ENCODE measurements at places on chromosomes 2 and 18. TPM values are rescaled to one million over a fixed set of nuclear protein-coding genes. Genes with fewer than 3 reads are reported as not detected.
A peak's percentile ranks its signal among the peaks of the same experiment; 100 is the strongest.

C1QL2 gene
- total RNA-seq: not detected

DNA sequence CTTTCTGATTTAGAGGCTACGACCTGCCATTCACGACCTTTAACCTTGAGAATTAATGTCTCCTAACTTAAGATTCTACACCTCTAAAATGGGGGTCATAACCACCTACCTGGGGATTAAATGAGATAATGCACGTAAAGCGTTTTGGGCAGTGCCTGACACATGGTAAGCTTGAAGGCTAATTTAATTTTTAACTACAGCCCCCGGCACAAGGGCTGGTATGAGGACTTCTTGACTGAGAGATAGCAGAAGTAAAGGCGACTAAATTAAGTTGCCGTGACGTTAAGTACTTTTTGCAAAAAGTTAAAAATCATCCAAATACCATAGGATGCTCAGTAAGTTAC lies 549 bp downstream of the MRPL35 start:
- peak; percentile 24 for DNase-seq

GRCh38 chr2:72676341-72677025 lies 149.3 kb downstream of the EXOC6B start:
- DNase-seq: peak; percentile 7

- DNase-seq: no peak
These were observed 110.1 kb downstream of the MYO1B start for GRCh38 chr2:191355170-191355758.

GRCh38 chr2:44746856-44747615 lies 194.5 kb upstream of the SIX3 start:
- no peak for DNase-seq

- DNase-seq: peak; percentile 31
These were observed 527.6 kb downstream of the SATB2 start for GRCh38 chr2:198930170-198930569.

- DNase-seq: peak; percentile 84
These were observed 50.7 kb downstream of the SFXN5 start for GRCh38 chr2:73020657-73021370.

DNA sequence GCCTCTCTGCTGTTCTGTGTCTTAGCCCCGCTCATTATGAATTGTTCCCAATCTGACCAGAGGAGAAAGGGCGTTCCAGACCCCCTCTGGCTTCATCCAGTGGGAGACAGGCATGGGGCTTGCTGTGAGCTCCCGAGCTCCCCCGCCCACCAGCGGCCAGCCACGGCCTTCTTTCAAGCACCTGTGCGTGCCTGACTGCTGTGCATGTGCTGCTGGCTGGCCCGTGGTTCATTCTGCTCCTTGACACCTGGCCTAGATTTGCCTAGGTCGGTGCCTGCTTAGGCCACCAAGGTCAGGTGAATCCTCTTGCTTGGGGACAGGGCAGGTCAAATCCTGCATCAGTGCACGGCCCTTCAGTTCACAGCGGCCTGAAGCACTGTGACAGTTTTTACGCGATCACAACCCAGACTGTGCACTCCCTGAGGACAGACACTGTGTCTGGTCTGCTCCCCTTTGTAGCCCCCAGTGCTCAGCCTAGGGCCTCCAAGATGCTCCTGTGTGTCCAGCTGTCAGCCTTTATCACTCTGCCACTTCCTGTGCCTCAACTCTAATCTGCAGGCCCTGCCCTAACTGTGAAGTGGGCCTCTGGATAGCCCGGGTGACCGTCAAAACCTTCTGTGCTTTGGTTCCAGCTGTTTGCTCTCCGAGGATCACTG lies 3.6 kb upstream of the LPIN1 start:
- DNase-seq: no peak

SLC4A5 gene
- total RNA-seq: 0.38 TPM

- DNase-seq: peak; percentile 37
These were observed 117.6 kb upstream of the KLF7 start for GRCh38 chr2:207283356-207283755.

ZDBF2 gene
- 10.2 TPM for total RNA-seq

- DNase-seq: peak; percentile 40
These were observed 47.6 kb downstream of the CCDC85A start for GRCh38 chr2:56231361-56231760.

DNA sequence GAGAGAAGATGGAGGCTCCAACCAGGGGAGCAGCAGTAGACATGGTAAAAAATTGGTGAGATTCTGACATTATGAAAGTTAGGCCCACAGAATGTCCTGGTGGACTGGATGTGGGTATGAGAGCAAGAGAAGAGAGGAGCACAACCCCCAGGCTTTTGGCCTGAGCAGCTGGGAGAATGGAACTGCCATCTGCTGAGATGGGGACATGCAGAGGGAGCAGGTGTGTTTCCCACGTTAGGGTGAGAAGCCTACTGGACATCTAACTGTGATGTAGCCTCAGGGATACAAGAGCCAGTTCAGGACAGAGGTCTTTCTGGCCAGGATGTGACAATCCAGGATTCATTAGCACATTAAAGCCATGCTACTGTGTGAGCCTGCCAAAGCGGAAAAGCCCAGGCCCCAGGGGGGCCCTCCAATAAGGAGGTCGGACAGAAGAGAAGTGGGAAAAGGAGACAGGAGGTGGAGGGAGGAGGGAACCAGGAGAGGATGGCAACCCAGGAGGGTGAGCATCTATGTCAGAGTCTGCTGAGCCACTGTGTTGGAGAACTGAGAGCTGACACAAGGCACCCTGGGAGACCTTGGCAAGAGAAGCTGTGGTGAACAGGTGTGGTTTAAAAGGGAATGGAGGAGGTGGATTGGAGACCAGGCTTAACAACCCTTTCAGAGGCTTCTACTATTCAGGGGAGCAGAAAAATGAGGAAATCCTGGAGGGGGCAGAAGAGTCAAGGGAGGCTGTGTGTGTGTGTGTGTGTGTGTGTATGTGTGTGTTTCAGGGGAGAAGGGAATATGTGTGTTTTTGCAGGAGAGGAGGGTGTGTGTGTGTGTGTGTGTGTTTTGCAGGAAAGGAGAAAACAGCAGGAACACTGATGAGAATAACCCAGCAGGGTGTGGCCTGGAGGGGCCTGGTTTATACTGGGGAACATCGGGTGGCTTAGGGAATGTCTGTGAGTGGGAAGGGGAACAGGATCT lies 10.5 kb downstream of the CYB5A start:
- DNase-seq: no peak

- no peak for DNase-seq
These were observed 57.7 kb downstream of the RNU4ATAC start for GRCh38 chr2:121588357-121588756.

DNA sequence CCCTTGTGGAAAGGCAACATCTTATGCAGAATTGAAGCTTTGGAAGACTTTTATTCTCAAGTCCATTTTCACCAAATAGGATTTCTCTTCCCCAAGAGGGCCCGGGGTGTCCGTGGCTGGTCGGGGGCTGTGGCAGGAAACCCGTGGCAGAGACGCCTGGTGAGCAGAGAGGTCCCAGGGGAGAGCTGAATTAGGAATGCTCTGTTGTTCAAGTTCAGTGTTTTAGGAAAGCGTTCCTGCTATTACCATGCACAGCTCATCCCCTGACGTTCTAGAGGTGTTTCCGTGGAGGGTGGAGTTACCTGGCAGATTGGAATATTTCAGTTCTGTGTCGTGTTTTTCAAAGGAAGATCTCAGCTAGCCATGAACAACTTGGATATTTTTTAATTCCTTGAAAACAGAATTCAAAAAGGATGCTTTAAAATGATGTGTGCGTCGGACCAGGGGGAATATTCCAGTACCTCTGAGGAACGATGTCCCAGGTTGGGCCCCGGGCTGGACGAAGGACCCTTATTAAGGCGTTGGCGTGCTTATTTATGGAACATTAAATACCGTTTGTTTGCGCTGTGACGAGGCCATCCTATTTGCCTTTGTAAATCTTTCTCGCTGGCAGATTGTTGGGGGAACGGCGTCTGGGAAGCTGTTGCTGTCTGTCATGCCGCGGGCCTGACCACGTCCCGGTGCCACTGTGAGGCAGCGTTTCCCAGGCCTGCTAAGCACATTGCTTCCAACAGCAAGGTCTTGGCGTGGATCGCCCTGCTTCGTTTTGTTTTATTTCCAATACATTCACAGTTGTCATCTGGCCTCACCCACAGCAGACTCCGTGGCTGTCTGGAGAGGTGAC lies 8.2 kb downstream of the NFATC1 start:
- DNase-seq: peak; percentile 50

- peak; percentile 47 for DNase-seq
These were observed 551.1 kb downstream of the TNS1 start for GRCh38 chr2:217451666-217452065.

DNA sequence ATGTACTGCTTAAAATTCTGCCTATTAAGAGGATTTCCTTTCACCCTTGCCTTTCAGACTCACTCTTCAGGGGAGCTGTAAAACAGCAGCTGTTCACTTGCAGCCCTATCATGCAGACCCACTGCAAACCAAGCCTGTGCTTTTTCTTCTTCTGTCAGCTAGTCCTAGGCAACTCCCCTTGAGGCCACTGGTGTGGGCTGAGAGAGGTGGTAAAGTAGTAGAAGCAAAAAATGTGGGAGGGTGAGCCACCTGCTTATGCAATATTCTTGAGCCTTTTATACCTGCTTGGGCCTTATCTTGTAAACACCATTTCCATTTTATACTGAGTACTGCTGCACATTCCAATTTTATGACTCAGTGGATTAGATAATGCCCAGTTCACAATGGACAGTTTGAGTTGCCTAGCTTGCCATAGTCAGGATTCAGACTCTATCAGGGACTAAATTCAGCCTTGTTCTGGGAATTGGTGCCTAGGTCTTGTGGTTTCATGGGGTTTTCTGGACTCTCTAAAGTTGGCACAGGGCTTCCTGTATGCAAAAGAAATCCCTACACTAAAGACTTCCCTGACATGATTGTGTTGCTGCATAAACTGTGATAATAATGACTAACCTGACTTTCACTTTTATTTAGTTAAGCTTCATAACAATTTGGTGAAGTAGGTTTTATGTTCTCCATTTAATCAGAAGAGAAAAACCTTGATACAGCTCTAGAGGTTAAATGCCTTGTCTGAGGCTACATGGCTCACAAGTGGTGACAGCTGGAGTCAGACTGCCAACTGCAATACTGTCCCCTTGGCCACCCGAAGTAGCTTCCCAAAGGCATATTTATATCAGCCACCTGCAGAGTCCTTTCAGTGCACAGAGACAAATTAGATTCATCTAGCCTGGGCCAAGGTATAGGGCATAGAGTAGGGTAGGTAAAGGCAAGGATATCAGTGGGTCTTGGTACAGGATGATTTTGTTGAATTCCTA lies 47.4 kb upstream of the KDM3A start:
- DNase-seq: peak; percentile 44

MLPH gene
- 4.7 TPM for total RNA-seq

PSD4 gene
- total RNA-seq: 6.1 TPM

KIF5C gene
- 0.13 TPM for total RNA-seq

GPR75 gene
- total RNA-seq: 2.1 TPM

- peak; percentile 10 for DNase-seq
These were observed 135.7 kb downstream of the GRB14 start for GRCh38 chr2:164485541-164485940.

AKAIN1 gene
- not detected for total RNA-seq

DNA sequence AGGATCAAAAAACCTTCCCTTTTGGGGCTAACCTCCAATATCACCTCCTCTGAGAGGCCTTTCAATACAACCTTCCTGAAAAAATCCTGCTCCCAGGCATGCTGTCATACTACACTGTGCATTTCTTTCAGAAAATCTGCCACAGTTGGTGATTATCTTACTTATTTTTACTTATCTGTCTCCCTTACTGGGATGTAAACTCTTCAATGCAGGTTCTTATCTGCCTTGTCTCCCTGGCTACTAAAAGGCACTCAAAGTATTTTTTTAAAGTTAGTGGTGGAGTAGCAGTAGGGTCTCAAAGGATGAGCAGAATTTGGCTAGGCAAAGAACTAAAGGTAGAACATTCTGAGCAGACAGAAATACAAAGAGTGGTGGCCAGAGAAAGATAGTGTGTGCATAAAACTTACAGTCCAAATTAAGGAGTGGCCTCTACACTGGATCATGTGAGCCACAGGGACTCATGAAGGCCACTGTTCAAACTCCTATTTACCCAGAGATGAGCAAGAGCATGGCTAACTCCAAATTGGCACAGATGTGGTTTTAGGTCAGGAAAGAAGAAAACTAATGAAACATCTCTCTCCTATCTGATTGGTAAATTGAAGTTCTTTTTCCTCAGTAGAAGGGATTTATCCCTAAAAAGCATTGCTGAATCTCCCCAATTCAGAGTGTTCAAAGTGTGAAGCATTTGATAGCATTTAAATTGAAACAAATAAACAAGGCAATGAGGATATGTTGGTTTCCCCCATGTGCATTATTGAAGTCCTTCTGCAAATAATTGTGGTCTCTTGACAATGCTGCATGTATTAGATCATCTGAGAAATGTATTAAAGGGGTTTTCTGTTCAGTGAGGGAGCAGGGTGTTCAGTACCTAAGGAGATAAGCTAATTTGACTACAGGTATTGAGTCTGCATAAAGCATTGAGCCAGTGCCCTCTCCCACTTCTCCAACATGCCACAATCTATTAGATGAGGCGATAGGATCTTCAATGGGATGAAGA lies 285.5 kb downstream of the MREG start:
- peak; percentile 80 for DNase-seq

- DNase-seq: no peak
These were observed 22.3 kb downstream of the ADCYAP1 start for GRCh38 chr18:926946-927345.

- no peak for DNase-seq
These were observed 392.5 kb upstream of the KLHL29 start for GRCh38 chr2:22992441-22992840.

GRCh38 chr2:202149936-202150335 lies 76.9 kb downstream of the KIAA2012 start:
- peak; percentile 61 for DNase-seq

GRCh38 chr2:29808321-29808720 lies 113.1 kb downstream of the ALK start:
- DNase-seq: no peak

PDE1A gene
- 16.3 TPM for total RNA-seq

Measured in GM23248 (cell line).